ENCODE measurements at places on chromosomes 6 and 20.

DNA sequence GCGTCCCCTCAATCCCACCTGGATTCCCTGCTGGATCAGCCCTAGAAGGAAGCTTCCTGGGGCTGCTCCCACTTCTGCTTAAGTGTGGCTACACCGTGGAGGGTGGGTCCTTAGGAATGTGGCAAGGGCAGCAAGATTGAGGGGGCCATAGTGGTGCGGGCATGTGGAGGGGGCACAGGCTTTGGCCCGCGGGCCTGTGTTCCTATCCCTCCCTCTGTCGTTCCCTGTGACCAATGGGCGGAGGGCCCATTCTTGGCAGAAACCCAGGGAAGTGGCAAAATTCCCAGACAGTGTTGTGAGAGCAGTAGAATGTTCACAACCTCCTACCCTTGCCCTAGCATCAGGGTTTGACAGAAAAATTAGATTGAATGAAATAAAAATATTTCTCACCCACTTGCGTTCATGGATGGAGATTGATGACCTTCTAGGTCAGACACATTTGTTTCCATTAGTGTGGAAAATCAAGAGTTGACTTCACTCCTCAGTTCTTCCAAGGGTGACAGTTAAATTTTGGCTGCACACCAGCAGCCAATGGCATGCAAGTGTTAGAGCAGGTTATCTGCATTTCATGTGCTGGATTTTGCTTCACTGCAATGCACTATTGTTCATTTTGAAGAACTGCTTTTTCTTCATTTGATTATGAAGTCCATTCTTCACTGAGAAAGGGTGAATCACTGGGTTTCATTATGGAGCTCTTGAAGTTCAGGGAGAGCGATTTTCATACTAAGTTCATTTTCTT is 49.3 kb upstream of the AHI1 start:
- DNase-seq, result no peak

DNA sequence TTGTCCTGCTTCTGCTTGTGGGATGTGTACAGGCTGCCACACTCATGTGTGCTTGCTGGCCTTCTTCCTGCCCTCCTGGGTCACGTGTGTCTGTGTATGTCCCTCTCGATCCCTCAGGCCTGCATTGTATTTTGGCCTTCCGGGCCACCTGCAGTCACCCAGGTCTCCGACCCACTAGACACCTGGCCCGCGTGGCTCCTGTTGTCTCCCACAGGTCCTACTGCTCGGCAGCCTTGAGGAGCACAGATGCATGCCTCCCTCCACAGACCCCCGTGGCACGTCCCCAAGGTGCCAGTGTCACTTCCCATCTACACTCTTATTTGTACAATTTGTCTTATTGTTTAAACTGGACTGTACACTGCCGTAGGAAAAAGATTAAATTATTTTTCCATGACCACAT is 43.1 kb downstream of the FOXC1 start:
- no peak for DNase-seq

GRCh38 chr20:38131588-38132121 is 33.4 kb downstream of the TGM2 start:
- no peak for DNase-seq

DNA sequence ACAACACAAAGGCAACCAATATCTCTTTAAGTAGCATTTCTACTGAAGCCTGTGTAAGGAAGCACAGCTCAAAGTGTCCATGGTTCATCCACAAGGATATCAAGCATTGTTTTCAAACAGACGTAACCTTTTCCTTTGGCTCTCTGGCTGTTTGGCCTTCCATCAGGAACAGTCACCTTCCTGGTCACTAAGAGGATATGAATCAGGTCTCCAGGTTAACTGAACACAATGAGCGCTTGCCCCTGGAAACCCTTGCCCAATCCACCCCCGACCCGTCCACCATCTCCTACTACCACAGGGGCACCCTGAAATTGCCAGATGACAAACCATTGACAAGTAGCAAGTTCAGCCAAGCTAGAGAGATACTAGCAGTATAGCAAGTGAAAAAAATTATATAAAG is 114.4 kb upstream of the COL21A1 start:
- no peak for DNase-seq

DNA sequence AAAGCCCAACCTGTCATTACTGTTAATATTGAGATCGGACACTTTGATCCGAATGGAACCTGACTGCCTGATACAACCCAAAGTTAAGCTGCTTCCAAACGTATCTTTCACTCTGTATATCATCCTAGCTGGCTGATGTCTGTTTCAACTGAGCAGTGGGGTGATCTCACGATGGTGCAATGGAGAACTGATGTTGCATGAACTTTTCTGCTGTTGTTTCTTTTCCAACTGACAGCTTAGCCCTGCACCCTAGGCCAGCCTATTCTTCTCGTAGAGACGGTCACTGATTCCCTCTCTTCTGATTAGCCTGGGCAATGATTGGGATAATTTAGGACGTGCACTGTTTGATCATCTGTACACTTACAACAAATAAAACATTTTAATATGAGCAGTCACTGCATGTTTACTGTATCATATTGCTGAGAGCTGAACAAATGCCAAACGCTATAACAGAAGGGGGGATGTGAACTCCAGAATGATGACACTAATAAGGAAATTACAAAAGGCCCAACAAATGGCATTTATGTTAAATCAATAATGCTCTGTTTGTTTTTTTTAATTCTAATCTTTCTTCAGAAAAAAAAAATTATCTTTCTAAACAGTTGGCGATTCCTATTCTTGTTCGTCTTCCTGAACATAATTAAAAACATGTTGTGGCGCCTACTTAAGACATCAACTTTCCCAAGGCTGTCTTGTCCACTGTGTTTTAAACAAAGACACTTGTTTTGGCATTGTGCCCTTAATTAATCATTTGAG is 184.8 kb downstream of the ZNF217 start:
- DNase-seq, result no peak

DNA sequence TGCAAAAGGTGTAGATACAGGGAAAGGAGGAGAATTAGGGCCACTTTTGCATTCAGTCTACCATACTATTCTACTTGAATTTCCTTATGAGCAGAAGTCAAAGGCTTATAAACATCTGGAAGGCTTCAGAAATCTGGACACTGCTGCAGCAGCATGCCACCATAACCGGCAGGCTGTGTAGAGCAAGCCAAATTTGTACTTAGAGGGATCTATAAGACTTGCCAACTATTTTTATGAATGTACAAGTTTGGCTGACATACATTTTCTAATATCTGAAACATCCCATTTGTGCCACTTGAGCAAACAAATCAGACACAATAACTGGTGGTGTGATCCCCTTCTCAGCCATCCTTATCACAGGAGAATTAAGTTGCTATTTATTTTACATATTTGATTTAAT is 14.0 kb upstream of the PLCB1 start:
- no peak for DNase-seq

GRCh38 chr6:107648983-107649382 is 159.1 kb downstream of the SOBP start:
- DNase-seq, result no peak

GRCh38 chr6:11043961-11044711 is at the start of gene ELOVL2:
TSS of gene ELOVL2 (minus strand) at chr6:11044305. CDS start at chr6:11044230, 75 bp downstream.
- peak; percentile 21 for DNase-seq

DNA sequence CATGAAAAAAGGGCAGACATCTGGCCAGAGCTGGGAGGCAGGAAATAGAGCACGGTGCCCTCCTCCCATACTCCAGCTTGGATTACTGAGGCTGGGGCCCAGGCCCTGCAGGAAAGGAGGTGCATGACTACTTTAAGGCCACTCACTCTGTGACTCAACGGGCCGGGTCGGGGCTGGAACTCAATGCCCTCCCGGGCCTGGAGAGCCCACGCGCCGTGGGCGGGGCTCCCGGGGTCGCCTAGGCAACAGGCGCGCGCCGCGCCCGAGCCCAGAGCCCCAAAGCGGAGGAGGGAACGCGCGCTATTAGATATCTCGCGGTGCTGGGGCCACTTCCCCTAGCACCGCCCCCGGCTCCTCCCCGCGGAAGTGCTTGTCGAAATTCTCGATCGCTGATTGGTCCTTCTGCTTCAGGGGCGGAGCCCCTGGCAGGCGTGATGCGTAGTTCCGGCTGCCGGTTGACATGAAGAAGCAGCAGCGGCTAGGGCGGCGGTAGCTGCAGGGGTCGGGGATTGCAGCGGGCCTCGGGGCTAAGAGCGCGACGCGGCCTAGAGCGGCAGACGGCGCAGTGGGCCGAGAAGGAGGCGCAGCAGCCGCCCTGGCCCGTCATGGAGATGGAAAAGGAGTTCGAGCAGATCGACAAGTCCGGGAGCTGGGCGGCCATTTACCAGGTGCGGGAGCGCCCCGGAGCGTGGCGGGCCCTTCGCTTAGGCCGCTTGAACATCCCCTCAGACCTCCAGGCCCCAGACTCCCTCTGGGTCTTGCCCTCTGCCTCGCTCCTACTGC is at the start of gene PTPN1:
PTPN1 (plus strand) TSS at position 461 of the 783 bp plus-strand sequence; CDS start at position 606, 145 bp downstream.
- DNase-seq, result peak; percentile 99

DNA sequence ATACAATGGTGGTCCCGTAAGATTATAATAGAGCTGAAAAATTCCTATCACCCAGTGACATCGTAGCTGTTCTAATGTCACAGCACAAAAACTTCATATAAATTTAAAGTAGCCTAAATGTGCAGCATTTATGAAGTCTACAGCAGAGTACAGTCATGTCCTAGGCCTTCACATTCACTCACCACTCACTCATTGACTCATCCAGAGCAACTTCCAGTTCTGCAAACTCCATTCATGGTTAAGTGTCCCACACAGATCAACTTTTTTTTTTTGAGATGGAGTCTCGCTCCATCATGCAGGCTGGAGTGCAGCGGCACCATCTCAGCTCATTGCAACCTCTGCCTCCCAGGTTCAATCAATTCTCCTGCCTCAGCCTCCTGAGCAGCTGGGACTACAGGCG is 20.9 kb upstream of the KCNG1 start:
- no peak for DNase-seq

GRCh38 chr6:120447605-120448004 is 886.7 kb downstream of the TBC1D32 start:
- DNase-seq, result no peak

- no peak for DNase-seq
Measured at GRCh38 chr6:106692112-106692818, 62.9 kb downstream of the QRSL1 start.

- no peak for DNase-seq
Measured at GRCh38 chr6:9623228-9623832, 791.5 kb downstream of the TFAP2A start.

DNA sequence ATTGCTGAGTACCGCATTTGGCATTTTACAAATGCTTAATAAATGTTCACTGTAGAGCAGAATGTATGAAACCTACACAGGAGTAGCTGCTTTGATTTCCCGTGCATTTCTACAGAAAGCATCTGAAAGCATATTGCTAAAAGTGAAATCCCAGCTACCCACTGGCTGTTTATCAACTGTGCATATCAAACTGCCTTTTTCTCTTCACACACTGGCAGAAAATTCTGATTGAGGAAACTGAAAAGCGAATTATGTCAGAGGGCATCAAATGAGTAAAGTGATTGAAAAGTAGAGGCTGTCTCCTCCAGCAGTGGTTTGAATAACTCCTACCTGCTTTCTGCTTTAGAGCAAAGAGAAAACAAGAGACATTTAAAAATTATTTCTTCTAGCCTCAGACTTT is 28.0 kb downstream of the STX11 start:
- DNase-seq, result no peak

All from stimulated activated CD4-positive, alpha-beta T cell treated with anti-CD3 and anti-CD28 coated beads, Interleukin-4, amount 100 ng/mL, for 1 hour (primary cell).